ENCODE measurements at places on chromosomes 5 and 9.

DNA sequence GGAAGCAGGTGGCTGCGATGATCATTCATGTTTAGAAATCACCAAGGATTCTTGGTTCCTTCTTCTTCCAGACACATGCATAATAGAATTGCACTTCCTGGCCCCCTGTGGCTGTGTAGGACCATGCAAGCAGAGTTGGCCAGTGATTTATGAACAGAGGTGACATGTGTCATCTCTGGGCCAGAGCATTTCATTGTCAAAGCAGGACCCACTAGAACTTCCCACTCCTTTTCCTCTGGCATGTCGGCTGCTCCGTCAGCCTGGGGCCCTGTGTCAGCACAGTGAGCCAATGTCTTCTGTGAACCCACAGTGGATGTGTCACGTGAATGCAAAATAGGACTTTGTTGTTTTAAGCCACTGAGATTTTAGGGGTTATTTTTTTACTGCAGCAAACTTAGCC lies 59.2 kb downstream of the HSD17B3 start:
- peak; percentile 38 for DNase-seq

- no peak for DNase-seq
Observed at GRCh38 chr5:142677198-142677597, 8.7 kb downstream of the FGF1 start.

- DNase-seq, result no peak
Observed at GRCh38 chr9:107606149-107606790, 116.7 kb upstream of the KLF4 start.

GRCh38 chr5:96625365-96625764 lies 36.8 kb upstream of the CAST start:
- no peak for DNase-seq

- peak; percentile 78 for DNase-seq
Observed at GRCh38 chr5:125700380-125700861, 722.8 kb upstream of the GRAMD2B start.

- peak; percentile 98 for DNase-seq
Observed at GRCh38 chr9:129495620-129496472, 125.1 kb downstream of the C9orf50 start.

GRCh38 chr5:126732716-126733115 lies 44.2 kb upstream of the LMNB1 start:
- no peak for DNase-seq

DNA sequence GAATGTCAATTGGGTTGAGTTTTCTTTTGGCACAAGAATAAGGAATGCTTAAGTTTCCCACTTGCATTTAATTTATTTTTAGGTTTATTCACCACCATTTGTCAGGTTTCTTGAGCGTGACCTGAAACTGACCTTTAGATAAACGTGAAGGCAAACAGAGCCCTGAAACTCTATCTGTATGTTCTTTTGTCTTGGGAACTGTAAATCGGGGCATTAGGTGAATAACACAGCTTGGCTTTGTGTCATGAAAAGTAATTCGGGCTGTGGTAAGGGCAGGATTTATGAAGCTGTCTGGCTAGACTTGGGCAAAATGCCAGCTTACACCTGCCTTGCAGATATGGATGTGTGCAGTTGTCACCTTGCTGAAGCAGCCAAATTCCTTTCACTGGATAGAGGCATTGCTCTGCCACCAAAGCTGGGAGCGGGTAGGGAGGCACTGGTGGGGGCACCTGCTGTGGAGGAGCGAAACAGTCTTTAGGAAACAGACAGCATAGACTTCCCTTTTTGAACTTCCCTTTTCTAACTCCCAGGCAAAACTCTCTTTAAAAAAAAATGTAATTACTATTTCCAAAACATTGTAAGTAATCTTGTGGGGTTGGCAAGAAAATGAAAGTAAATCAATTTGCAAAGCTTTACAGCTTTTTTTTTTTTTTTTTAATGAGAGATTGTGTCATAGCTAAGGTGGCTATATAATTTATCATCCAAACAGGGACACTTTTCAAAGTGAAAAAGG lies 545.2 kb downstream of the CSNK1G3 start:
- peak; percentile 44 for DNase-seq

- peak; percentile 87 for DNase-seq
Observed at GRCh38 chr9:130122456-130122855, 49.7 kb upstream of the NCS1 start.

GRCh38 chr9:76216161-76216649 lies 178.0 kb downstream of the RFK start:
- DNase-seq, result no peak

- DNase-seq, result no peak
Observed at GRCh38 chr5:179315356-179315890, 29.8 kb downstream of the ADAMTS2 start.

DNA sequence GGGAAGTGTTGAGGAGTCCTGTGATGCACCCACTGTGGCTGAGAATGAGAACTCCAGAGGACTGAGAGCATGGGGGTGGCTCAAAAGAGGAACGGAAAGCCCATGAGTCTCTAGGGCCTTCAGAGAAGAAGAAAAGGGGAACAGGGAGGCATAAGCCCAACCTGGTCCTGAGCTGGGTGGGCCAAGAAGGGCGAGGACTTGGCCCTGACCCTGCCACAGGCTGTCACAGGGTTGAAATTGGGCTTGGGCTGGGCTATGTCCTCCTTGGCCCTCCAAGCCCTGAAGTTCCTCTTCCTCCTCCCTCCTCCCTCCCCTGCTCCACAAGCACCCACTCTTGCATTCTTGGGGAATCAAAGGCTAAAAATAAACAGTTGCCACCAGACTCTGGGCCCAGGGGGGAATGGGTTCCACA lies 49.3 kb upstream of the PPARGC1B start:
- no peak for DNase-seq

DNA sequence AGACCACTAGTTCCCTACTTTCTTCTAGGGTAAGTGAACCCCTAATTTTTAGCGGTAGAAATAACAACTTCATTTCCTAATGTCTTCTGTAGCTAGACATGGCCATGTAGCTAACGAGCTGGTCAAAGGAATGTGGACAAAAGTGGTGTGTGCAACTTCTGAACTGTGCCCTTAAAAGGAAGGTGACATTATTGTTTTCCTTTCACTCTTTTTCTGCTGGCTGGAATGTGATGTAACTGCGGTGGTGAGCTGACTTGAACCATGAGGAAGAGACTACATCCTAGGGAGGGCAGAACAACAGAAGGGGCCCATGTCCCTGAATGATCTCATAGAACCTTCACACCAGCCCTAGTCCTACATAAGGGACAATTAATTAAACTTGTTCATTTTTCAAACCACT lies 1.3 kb upstream of the SNX2 start:
- no peak for DNase-seq
